ENCODE measurements at places on chromosomes 12 and 14.

DNA sequence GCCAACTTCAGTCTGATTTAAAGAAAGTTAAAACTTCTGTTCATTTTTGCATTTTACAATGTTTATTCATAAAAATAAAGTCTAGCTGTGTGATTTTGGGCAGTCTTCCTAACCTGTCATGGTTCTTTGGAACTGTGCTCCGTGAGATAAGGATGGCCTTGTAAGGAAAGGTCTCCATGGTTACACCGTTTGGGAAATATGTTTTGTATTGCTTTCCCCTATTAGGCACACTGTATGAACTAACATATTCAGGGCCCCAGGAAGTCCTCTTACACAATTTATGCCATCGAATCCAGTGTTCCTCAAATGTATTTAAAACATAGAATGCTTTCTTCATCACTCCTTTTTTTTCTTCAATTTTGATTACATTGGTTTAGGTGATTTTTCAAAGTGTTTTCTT, 54.5 kb downstream of the APAF1 start:
- no peak for DNase-seq

DNA sequence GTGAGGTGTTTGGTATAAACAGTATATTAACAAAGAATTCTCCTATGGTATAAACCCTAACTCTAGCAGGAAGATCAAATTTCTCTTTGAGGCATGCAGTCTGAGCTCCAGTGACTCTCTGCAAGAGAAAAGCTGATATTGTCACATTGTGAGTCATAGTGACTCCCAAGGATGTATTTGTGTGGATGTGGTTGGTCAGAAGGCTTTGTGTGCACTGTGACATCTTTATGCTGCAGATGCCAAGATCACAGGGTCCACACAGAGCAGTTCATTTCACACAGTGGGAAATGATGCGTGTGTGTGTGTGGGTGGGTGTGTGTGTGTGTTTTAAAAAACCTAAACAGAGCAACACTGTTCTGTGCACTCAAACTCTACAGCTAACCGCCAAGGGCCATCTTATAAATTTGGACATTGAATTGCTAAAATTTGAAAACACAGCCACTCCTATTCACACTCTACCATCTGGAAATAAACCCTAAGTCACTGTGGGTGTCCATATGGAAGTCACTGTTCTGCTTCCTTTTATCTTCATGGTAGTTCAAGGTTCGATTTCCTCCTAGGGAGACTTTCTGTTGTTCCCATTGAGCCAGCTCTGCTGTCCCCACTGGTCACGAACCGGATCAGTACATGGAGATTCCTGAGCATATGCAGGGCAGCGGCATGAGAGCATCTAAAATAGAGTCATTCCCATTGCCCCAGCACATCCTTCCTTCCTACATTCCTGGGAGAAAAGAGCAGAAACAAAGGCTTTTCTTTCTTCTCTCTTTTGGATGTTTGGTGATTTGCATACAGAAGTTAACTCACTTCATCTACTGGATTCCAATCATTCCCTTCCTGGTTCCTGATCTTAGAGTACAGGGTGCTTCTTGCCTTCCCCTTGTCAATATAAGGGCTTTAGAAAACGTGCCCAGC, 727.6 kb downstream of the DIO2 start:
- DNase-seq, result peak; percentile 4

GRCh38 chr14:55451398-55451797, 11.0 kb upstream of the TBPL2 start:
- DNase-seq, result no peak

DNA sequence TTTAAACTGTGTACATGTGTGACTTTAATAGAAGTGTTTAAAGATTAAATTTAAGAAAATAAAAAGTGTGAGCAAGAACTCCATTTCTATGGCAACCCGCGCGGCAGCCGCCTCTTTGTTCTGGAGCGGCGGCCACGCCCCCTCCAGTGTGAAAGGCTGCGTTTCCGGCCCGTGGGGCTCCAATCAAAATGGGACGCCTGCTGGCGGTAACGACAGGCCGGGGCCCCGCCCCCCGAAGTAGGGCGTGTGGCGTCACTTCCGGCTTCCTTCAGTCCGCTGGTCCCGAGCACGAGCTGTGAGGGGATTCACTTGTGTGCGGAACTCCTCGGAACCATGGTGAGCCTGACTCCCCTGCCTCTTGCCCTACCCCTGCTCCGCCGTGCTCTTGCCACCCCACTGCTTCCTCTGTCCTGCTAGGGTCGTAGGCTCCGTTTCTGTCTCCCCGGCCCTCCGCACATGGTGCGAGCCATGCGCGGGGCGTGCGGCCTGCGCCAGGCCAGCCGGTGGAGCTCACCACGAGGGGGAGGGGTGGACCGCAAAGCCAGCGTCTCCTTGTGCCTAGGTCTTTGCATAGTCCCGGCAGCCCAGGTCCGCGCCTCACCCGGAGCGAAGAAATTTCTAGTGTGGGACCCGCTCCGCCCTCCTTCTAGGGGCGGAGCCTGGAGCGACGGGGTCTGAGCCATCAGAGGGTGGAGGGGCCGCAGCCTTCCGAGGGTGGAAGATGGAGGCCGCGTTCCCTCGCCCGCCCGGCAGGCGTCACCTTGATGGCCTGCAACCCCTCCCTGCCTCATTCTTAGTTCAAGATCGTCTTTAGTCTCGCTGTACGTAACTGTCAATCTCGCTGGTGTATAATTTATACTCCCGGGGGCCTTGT, at the start of gene CCT2:
TSS of gene CCT2 (plus strand) at position 271 of the 874 bp plus-strand sequence. CDS start at position 334, 63 bp downstream.
- DNase-seq, result peak; percentile 87
